T-helper 1 cell treated with Interleukin-12 subunit alpha and Interleukin-12 subunit beta and Interleukin-4 antibody, amounts not matched to agents 30 ng/mL and 1 ng/mL, for 36 hours (primary cell): ENCODE measurements at places on chromosomes 16 and 17. TPM values are rescaled to one million over a fixed set of nuclear protein-coding genes. Genes with fewer than 3 reads are reported as not detected.

Gene AATK
- total RNA-seq, result 0.39 and 0.54 TPM in 2 replicates

Gene PITPNM3
- 0.83 and 1.0 TPM in 2 replicates for total RNA-seq

Gene SNRNP25
- total RNA-seq, result 60.8 and 61.5 TPM in 2 replicates

Gene LDHD
- 0.27 and 0.78 TPM in 2 replicates for total RNA-seq

Gene TBC1D3E
- not detected in 2 replicates for total RNA-seq
